ENCODE measurements at places on chromosomes 2 and 18. TPM values are rescaled to one million over a fixed set of nuclear protein-coding genes. Genes with fewer than 3 reads are reported as not detected.

CERKL gene
- total RNA-seq = not detected

RNU2-63P gene
- total RNA-seq = not detected

RAB6D gene
- not detected for total RNA-seq

TBR1 gene
- total RNA-seq = not detected

THUMPD2 gene
- total RNA-seq = 13.0 TPM

REG1B gene
- total RNA-seq = not detected

DYTN gene
- total RNA-seq = not detected

- no peak for DNase-seq
These were observed 5.6 kb downstream of the METTL5 start for GRCh38 chr2:169819106-169819505.

GRCh38 chr2:204842661-204843485 lies 297.6 kb downstream of the PARD3B start:
- no peak for DNase-seq

DNA sequence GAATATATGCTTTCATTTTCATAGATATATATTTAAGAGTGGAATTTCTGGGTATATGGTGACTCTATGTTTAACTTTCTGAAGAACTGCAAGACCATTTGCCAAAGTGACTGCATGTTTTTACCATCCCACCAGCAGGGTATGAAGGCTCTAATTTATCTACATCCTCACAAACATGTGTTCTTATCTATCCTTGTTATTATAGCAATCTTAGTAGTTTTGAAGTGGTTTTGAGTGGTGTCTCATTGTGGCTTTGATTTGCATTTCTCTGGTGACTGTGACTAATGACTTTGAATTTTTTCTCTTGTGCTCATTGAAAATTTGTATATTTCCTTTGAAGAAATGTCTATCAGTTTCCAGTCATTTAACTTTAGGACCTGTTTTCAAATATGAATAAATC lies 310.2 kb upstream of the NRP2 start:
- DNase-seq = no peak

DNA sequence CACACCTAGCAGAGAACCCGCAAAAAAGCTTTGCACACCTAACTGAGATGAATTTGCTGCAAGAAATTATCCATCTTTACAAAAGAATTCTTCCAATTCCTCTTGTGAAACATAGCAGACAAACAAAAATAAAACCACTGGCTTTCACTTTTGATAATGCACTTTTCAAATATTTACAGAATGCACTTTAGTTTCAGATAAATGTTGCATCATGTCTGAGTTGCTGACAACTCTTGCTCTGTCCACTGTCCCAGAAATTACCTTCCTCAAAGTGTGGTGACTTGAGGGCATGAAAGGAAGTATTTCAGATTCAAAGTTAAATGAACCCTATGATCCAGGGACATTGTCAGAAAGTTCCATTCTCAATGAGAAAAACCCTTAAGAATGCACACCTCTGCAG lies 256.2 kb upstream of the PARD3B start:
- DNase-seq = no peak

- peak; percentile 94 for DNase-seq
These were observed 67.4 kb downstream of the TNP1 start for GRCh38 chr2:216792222-216793021.

DNA sequence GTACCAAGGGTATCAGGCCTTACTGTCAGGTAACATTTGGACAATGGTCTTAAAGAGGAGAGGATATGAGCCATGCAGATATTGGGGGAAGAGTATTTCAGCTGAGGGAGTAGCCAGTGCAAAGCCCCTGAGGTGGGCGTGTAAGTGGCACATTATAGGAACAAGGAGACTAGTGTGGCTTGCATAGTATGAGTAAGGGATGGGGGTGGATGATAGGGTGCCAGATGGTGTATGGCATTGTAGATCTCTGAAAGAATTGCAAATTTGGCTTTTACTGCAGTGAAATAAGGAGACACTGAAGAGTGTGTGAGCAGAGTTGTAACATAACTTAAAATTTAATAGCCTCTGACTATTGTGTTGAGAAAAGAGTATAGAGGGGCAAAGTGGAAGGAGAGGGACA lies 244.0 kb downstream of the PDE11A start:
- DNase-seq = no peak

DNA sequence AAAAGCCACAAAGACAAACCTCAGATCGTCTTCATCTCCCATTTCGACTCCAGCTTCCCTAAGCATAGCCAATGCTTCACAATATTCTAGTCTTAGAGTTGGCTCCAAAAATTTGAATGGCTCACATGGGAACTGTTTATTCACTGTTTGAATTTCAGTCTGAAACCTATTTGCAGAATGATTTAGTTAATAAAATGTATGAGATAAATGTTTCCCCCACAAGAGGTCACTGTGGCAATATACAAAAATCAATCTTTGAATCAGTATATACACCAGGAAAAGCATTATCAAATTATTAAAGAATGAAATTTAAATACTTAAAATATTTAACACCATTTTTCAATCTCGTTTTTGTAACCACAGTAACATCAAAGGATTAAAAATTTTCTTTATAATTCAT lies 40.0 kb upstream of the MCM6 start:
- DNase-seq = no peak
